ENCODE measurements at places on chromosomes 7 and 10. TPM values are rescaled to one million over a fixed set of nuclear protein-coding genes. Genes with fewer than 3 reads are reported as not detected.

DNA sequence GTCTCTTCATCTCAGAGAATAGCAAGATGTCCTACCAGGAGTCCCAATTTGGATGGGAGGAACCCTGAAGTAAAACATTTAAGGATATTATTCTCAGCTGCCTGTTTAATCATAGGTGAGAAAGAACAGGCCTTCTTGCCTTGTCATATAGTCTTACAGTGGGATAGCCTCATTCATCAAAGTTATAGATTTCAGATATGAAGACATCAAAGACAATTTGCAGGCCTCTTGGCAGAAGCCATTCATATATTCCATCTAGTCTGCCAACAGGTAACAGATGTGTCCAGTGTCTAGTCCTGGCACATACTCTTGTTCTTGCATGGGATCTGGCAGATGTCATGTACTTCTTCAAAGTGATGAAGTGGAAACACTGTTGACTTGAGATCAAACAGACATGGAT is 601.3 kb upstream of the GHITM start:
- peak; percentile 17 for DNase-seq

GRCh38 chr10:47438857-47439474 is 44.9 kb downstream of the ANXA8 start:
- DNase-seq = no peak

- DNase-seq = peak; percentile 41
Measured at GRCh38 chr10:131312478-131312836, 936 bp upstream of the TCERG1L start.

DNA sequence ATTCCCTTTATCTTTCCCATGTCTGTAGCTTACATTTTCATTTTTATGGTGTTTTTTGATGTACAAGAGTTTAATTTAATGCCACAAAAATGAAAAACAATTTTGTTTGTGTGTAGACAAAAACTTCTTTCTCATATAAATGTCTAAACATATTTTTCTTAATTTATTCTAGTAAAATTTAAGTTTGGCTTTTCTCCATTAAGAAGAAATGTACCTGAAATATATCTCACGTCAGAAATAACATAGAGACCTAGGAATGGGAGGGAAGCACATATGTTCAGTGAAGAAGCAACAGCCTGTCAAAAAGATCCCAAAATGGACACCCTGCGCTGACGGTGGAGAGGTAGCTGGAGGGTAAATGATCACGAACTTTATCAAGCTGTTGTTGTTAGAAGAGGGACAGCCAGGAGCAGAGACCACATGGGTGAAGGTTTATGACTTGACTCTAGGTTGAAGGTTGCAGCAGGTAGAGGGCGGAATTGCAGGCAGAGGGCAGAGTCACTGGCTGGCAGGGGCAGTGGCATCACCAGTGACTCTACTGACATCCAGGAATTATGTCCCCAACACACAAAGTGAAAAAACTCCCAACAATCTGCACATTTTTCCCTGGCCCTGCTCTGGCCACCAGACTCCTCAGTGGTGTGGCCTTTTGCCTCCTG is 225.9 kb upstream of the PRSS58 start:
- no peak for DNase-seq

CCDC7 gene
- 34.6 TPM for total RNA-seq

TMEM248 gene
- total RNA-seq = 54.5 TPM

DYDC2 gene
- total RNA-seq = 0.04 TPM

Measured in muscle of leg (tissue), 16 donors.